ENCODE measurements at places on chromosomes 4 and X.

DNA sequence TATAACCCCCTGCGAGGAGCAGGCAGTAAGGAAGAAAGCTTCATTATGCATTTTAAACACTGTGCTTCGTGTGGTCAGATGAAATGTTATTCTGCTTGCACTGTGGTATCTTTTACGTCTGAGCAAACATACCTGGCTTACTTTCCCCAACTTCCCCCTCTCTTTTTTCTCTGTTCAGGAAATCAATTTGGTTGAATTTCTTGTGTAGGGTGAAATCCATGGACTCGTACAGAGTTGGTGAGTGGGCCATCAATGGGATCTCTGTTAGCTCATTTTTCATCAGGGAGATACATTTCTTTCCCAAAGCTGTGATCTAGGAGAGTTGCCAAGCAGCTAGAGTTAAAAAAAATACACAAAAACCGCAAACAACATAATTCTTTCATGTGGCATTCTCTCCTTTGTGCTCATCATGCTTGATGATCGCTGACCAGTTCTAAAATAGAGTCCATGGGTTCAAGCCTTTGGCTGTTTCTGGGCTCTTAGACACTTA is 98.5 kb downstream of the FRAS1 start:
- no peak for DNase-seq

DNA sequence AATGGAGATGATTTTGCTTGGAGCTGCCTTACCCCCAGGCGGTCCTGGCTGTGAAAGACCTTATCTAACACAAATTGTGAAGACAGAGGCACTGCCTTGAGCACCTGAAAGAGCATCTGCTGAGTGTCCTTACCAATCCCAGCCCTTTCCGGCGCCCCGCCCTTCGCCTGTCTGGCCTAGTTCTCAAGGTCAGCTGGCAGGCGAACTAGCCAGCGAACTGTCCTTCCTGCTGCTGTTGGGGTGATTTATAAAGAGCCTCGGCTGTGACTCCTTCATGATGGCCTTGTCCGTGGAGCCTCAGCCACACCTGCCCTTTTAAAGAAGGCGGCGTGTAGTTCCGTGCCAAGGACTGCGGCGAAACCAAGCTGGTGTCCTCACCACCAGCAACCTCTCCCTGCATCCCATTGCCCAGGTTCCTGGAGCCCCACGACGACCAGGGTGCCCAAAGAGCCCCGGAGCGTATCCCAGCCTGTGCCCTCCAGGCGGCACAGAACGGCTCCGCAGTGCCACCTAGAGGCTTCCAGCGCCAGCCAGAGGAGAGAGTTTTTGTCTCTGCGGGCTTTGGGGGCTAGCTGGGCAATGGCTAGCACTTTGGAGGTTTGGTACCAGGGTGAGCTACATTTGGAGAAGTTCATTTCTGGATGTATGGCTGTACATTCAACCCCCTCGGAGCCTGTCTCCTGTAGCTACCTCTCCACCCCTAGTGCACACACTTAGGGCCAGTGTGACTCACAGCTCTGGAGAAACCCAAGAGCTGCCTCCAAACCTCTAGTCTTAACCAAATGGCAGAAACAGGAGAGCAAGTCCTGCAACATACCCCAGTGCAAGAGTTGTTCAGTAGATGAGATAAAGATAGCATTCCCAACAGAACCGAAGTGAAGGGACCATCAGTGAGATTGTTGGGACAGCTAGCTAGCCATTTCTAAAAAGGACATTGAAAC is 36.8 kb upstream of the VMA21 start:
- no peak for DNase-seq

DNA sequence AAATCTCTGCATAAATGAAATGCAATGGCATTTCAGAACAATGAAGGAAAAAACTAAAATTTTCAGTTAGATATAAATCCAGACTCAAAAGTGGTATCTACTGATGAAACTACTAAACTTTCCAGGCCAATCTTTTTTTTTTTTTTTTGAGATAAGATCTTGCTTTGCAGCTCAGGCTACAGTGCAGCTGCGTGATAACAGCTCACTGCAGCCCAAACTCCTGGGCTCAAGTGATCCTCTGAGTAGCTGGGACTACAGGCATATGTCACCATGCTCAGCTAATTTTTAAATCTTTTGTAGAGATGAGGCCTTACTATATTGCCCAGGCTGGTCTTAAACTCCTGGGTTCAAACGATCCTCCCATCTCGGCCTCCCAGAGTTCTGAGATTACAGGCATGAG is 1228.2 kb upstream of the ADGRL3 start:
- no peak for DNase-seq

DNA sequence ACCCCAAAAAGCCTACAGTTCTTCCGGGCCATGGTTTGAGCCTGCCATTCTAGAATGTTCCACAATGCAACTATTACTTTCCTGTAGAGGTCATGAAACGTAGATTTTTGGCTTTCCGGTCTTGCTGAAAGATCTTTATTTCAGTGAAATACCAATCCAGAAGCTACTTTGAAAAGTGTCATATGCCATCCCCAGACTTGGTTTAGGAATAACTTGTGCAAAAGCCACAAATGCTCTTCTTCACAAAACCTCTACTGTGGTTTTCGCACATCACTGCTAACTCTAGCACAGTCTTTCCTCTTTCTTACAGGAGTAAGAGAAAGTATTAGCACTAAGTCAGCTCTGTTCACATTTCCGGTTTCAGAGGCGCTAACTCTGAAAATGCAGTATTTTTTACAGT is 12.7 kb upstream of the CD40LG start:
- no peak for DNase-seq

- DNase-seq, result no peak
Observed at GRCh38 chr4:38320833-38321232, 343.2 kb upstream of the KLF3 start.

DNA sequence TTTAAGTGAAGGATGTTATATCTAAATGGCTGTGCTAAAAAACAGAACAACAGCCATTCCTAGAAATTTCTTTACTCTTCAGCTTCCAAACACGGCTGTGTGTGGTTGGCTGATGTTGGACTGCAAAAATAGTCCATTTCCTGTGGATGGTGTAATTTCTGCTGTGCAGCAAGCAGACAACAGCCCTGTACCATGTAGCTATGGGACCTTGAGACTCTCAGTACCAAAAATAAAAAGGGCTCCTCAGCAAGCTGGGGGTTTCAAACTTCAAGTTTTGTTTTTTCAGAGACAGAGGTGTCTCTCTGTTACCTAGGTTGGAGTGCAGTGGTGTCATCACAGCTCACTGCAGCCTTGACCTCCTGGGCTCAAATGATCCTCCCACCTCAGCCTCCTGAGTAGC is 18.1 kb downstream of the CD40LG start:
- DNase-seq, result no peak

DNA sequence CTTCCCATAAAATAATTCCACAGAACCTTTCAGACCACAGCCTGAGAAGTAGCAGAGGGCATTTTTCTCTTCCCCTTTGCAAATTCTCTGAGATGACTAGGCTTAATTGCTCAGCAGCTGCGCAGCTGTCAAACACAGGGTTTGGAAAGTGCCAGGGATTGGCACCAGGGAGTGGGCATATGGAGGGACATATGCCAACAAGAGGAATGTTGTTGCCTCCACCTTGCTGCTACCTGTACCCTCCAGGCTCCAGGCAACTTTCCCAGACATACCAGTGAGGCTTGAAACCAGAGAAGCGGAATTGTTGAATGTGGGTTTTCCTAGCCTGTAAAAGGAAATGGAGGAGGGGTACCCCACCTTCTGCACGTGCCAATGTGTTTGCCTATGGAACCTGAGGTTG is 256.2 kb upstream of the GPR101 start:
- no peak for DNase-seq

DNA sequence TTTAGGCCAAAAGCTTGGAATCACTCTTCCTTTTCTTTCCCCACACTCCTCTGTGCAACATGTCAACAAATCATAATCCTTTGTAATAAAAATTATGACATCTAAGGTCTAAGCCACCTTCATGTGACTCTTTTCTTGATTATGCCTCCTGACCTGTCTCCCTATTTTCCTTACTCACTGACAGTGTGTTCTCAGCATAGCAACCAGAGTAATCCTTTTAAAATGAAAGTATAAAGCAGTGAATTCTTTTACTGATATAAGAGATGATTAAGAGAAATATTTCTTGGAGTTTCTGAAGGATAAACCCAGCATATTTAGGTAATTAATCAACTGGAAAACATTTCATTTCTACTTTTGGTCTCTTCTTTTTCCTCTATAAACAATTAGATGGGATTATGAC is 44.7 kb downstream of the USO1 start:
- DNase-seq, result no peak

- no peak for DNase-seq
Observed at GRCh38 chr4:12488672-12489071, 995.5 kb downstream of the RAB28 start.

DNA sequence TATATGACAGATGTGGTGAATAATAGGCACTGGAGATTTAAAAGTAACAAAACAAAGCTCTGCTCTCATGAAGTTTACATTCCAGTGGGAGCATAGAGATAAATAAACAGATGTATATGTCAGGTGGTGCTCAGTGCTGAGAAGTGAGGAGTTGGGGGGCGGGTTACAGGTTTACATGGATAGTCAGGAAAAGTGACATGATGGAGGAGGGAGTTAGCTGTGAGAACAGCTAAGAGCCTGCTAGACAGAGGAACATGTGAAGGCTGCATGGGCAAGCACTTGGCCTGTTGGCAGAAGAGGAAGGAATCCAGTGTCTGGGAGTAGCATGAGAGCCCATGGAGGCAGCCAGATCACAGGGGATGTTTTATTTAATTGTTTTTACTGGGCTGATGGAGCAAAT is 10.2 kb upstream of the TMEM156 start:
- DNase-seq, result no peak

DNA sequence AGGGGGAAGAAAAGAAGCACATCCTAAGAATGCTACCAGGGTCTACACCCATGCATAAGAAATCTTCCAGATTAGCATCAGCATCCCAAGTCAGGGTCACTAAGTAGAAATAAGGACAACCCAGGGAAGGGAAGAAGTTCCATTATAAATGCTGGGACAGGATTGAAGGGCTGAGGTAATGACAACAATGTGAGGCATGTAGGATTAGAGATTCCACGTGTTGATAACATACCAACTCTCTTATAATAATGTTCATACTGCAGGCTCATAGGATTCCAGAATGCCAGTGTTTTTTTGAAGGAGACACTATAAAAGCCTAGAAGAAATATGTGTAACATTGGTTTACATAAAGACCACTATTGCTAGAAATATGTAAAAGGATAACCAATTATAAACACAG is 201.2 kb downstream of the MID1IP1 start:
- DNase-seq, result no peak

GRCh38 chr4:186725469-186726425 is 2.1 kb upstream of the FAT1 start:
- DNase-seq, result no peak

DNA sequence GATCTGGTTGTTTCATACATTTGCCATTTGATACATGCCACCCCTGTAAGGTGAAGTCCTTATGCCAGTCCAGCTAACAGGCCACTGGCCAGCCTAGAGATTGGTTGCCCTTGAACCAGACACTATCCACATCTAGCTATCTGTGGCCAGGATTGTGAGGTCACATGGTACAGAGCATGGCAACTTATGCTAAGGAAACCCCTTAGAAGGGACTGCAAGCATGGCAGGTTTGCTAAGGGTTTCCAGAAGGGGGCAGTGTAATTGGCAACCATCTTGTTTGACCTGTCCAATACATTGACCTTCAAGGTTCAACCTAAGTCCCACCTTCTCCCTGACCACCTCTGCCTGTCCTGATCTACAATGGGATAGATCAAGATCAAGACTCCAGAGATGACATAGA is 47.5 kb downstream of the SMC1A start:
- no peak for DNase-seq

GRCh38 chr4:148067301-148067916 is 335.5 kb downstream of the ARHGAP10 start:
- DNase-seq, result no peak

DNA sequence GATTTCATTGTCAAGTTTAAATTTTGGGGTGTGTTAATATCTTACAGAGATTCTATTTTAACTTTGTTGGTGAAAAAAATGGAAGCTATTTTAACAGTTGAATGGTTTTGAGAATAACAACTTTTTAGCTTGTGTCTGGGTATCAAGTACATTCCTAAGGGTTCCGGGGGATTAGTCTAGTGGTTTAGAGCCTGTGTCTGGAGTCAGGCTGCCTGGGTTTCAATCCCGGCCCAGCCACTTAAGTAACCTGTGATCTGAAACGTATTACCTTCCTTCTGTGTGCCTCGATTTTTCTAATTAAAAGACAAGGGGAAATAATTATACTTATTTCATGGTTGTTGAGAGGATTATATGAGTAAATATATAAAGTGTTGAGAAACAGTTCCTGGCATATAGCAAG is 288.6 kb upstream of the NR3C2 start:
- DNase-seq, result no peak

DNA sequence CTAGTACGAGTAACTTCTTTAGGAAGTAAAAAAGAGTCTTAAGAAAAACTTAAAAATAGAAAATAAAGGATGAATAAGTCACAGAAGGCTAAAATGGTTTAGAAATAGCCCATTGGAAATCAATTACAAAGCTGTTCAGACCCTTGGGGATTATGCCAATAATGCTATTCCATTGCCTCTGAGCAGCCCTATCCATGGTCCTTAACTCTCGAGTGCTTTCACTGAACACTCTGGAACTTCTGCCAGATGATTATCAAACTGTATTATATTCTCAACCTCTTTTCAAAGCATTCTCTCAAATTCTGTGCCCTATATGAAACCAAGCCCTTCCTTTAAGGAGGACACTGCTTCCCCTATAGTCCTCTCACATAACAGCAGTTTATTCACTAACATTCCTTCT is 17.0 kb downstream of the SLC9B1 start:
- DNase-seq, result no peak

GRCh38 chrX:40440866-40441265 is 139.9 kb upstream of the ATP6AP2 start:
- no peak for DNase-seq

- no peak for DNase-seq
Observed at GRCh38 chrX:53114864-53115549, 21.1 kb downstream of the KANTR start.

- no peak for DNase-seq
Observed at GRCh38 chr4:85491527-85491926, 16.6 kb downstream of the ARHGAP24 start.

- no peak for DNase-seq
Observed at GRCh38 chr4:2694691-2695090, 61.4 kb downstream of the TNIP2 start.
